Lung microvascular endothelial cell (primary cell): ENCODE measurements at places on chromosomes 4 and X.

- no peak for DNase-seq
Measured at GRCh38 chr4:53693408-53693807, 102.1 kb upstream of the LNX1 start.

DNA sequence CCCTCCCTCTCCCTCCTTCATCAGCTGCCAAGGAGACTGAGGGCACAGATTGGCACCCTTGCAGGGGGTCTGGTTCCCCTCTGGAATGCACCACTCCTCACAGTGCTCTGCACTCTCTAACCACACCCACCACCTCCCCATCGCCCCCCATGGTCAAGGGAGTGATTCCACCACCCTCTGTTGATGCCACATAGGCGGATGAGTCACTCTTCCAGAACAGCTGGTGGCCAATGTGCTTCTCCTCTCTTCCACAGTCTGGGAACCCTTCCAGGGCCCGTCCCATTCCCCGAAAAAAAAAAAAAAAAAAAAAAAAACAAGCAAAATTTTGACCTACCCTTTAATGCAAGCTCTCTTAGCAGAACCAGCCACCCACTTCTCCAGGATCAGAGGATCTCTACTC, 341.3 kb upstream of the KLF3 start:
- peak; percentile 42 for DNase-seq

GRCh38 chrX:480861-481417, 94.2 kb upstream of the PPP2R3B start:
- DNase-seq = no peak

DNA sequence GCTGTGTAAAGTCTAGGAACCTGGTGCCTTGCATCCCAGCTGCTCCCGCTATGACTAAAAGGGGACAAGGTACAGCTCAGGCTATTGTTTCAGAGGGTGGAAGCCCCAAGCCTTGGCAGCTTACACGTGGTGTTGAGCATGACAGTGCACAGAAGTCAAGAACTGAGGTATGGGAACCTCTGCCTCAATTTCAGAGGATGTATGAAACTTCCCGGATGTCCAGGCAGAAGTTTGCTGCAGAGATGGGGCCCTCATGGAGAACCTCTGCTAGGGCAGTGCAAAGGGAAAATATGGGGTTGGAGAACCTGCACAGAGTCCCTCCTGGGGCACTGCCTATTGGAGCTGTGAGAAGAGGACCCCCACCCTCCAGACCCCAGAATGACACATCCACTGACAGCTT, 76.6 kb downstream of the DDX60 start:
- no peak for DNase-seq

DNA sequence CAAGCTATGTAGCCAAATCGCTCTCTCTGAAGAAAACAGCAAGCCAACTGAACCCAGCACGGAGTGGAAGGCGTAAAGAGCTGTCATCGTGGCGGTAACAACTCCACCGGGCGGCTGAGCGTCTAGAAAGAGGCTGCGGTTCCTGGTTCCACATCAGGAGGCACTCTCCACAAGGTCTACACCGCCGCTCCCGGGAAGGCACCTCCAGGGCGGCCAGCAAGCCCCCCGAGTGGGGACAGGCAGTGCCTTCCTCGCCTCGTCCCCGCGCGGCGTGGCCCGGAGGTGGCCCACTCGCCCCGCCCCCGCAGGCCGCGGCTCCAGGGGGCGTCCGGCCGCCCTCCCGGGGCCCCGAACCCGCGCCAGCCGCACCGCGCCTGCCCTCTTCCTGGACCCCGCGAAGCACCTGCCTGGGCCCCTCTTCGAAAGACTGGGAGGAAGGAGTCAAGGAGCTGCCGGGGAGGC, 755 bp downstream of the KLHL8 start:
- peak; percentile 52 for DNase-seq

GRCh38 chr4:183987987-183988392, 82.9 kb downstream of the STOX2 start:
- peak; percentile 2 for DNase-seq

GRCh38 chr4:131459430-131460101, 1689.5 kb upstream of the PCDH10 start:
- no peak for DNase-seq

DNA sequence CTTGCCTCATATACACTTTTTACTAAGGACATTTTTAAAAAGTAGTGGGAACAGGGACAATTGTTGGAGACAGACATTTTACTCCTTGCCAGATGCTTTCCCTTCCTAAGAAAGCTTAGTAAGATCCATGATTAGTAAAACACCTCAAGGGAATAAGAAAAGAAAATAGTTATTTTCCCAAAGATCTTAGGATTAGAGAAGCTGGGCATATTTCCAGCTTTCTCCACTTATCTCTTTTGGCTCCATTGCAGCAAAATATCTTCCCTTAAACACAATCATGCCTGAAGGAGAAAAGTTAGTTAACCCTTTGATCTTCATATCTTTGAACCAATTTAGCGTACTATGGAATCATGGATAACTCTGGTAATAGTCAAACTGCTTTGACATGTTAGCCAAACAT, 257.9 kb downstream of the PCDH18 start:
- no peak for DNase-seq

DNA sequence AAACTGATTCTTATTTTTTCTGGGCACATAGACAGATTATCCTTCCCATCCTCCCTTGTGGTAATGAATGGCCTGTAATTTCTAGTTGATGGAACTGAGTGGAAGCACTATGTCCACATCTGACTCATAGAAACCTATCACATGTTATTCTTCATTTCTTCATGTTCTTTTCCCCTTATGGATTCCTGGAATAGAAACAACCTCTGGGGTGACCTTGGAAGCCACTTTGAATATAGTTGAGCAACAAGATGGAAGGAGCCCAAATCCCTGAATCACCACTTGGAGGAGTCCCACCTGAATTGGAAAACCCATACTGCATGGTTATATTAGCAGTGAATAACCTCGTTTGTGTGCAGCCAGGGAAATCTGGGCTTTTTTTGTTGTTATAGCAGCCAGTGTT, 137.8 kb downstream of the MID1IP1 start:
- no peak for DNase-seq

GRCh38 chr4:153785910-153786721, 2.8 kb downstream of the SFRP2 start:
- peak; percentile 23 for DNase-seq

DNA sequence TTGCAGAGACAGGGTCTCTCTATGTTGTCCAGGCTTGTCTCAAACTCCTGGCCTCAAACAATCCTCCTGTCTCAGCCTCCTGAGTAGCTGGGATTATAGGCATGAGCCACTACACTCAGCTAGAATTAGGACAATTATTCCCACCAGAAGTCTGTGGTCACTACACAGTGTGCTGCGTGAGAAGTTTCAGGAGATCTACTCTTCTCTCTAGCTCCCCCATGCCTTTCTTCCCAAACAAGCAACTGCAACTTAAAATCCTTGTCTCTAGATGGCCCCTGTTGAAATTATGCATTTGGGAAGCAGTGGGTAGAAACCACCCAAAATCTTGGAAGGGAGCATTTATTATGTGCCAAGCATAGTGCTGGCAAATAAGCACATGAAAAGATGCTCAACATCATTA, 21.1 kb upstream of the MAP7D3 start:
- no peak for DNase-seq

GRCh38 chr4:95591278-95591677, 42.5 kb upstream of the UNC5C start:
- DNase-seq = no peak

GRCh38 chr4:41380511-41381157, 123.9 kb downstream of the UCHL1 start:
- DNase-seq = no peak

DNA sequence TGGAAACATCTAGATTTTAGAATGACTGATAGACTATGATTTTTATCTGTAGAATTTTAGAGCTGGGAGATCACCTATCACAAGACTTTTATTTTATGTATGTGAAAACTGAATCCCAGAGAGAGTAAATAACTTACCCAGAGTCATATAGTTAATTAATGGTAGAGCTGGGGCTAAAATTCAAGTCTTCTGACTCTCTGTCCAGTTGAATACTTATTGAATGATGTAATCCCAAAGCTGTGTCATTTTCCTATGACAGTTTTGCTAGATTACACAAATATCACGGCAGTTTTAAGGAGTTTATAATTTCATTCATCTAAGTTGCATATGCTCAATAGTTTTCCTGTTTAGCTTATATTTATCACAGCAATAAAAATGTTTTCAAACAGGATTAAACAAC, 6.7 kb downstream of the NRK start:
- peak; percentile 36 for DNase-seq

GRCh38 chrX:153457136-153457825, 11.4 kb upstream of the TREX2 start:
- DNase-seq = no peak

GRCh38 chr4:150387981-150388380, 194.0 kb upstream of the MAB21L2 start:
- no peak for DNase-seq

DNA sequence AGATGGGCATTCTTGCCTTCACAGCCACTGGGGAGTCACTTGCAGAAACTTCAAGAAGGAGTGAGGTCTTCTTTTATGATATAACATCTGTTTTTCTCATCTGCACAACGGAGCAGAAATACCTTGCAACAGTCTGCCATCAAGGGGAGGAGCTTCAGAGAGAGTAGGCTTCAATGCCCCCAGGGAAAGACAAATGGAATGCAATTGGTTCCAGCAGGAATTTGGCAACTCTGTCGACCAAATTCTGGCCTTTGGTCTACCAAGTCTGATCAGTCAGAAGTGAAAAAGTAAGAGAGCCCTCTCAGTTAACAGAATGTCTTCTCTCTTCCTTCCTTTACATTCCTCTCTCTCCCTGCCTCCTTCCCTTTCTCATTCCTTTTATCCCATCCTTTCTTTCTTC, 229.3 kb downstream of the IDS start:
- DNase-seq = no peak

GRCh38 chr4:47827343-47828047, 10.4 kb downstream of the CORIN start:
- DNase-seq = no peak

GRCh38 chrX:7214251-7214650, 66.3 kb upstream of the PUDP start:
- no peak for DNase-seq

GRCh38 chr4:158129694-158130093, 43.1 kb downstream of the GASK1B start:
- DNase-seq = no peak

DNA sequence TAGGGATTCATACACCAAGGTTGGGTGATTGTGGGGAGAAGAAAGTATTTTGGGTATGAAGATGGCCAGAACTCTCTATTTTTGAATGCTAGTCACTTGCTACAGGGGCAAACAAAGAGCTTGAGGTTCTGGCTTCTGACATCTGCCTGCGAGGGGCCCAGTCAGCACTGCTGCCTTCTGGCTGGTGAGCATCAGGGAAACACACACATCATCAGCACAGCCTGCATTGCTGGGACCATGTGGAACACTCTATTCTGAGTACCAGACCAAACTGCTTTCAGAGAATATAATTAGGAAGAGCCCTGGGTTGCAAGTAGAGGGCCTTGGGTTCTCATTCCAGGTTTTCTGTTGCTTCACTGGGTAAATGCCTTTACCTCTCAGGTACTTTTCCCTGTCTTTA, 14.1 kb downstream of the TRPC5 start:
- no peak for DNase-seq

- no peak for DNase-seq
Measured at GRCh38 chr4:73734530-73735001, 5.8 kb upstream of the CXCL8 start.

GRCh38 chrX:97494756-97495372, 611.2 kb downstream of the RPA4 start:
- DNase-seq = no peak

- DNase-seq = no peak
Measured at GRCh38 chr4:74751856-74752255, 42.5 kb downstream of the BTC start.

- no peak for DNase-seq
Measured at GRCh38 chr4:26319949-26320537, 771 bp upstream of the RBPJ start.

- DNase-seq = no peak
Measured at GRCh38 chrX:103739421-103739820, 28.7 kb downstream of the TMEM31 start.

- DNase-seq = peak; percentile 27
Measured at GRCh38 chr4:21769404-21770147, 179.0 kb downstream of the KCNIP4 start.

DNA sequence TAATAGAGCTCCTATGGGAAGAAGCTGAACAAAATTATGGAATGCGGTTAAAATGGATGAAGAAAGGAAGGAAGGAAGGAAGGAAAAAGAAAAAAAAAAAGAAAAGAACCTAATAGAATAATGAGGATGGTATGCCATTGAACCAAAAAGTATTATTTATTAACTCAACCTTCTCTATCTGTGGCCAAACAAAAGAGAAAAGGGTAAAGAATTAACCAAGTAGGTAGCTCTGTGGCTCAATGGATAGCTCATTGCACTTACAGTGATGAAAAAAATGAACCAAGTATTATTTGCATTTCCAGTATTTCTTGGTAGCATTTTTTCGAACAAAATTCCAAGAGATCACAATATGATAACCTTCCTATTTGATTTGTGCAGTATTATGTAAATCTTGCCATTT, 56.9 kb upstream of the SLC39A8 start:
- DNase-seq = no peak

DNA sequence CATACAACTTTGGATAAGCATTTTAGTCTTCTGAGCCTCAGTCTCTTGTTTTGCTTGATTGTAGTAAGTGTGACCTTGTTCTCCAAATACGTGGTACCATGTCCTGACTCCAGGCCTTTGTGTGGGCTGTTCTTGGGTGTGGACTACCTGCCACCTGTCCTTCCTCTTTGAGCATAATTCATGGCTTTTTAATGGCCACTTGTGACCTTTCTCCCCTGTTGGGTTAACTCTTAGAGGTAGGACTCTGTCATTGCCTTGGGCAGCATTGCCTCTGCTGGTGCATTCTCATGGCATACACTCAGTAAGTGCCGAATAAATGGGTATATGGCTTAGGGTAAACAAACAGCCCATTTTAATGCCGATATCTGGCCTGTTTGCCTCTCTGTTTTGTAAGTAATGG, 3.0 kb downstream of the NSD2 start:
- DNase-seq = no peak

- DNase-seq = no peak
Measured at GRCh38 chr4:159307929-159308328, 205.1 kb downstream of the RAPGEF2 start.

- DNase-seq = no peak
Measured at GRCh38 chr4:78735697-78736096, 40.5 kb upstream of the BMP2K start.

DNA sequence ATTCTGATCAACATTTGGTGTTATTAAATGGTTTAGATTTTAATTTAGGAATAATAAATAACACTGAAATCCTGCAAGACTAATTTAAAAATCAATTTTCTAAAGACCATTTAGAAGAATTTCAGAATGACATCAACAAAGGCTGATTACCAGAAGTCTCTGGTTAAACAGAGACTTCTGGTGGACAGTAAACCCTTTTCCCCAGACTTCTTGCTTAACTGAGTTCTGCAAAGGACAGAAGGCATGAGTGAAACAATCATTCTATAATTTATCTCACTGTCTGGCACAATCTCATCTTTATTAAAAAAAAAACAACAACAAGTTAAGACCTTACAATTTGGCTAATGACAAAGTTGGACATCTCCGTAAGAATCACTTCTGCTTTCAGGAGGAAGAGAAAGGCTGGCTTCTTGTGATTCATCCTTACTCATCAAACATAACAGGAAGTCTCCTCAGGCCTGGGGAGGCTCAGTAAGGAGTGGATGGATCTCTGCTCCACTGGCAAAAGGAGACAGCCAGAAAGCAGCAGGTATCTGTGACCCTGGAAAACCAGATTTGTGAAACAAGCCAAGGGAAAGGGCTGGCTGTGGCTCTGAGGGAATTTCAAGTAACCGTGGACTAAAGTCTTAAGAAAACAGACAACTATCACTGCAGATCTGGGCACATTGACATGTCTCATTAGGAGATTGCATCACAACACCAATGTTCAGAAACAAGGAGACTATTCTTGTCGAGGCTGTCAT, 908 bp upstream of the TLR6 start:
- DNase-seq = peak; percentile 94
